ENCODE measurements at places on chromosomes 6 and 20. TPM values are rescaled to one million over a fixed set of nuclear protein-coding genes. Genes with fewer than 3 reads are reported as not detected.
A peak's percentile ranks its signal among the peaks of the same experiment; 100 is the strongest.

DNA sequence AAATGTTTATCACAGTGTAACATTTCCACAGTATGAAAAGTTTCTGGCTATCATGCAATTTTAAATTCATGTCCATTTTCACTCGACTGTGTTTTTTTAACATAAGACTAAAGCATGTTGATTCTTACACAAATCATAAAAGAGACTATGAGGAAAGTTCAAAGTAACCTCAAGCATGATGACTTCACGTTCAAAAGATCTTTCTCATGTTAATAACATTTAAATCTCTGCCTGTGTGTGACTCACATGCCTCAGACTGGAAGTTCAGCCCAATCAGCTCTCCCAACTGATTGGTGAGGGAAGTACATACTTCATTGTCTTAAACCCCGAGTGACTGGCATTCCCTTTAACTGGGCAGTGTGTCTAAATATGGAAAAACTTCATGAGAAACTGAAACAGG lies 37.4 kb downstream of the ATXN1 start:
- no peak for DNase-seq

GRCh38 chr20:13870170-13870748 lies 85.4 kb downstream of the NDUFAF5 start:
- no peak for DNase-seq

SLC22A16 gene
- total RNA-seq: not detected

IL20RA gene
- not detected for total RNA-seq

GRCh38 chr6:42315259-42315990 lies 97.8 kb upstream of the MRPS10 start:
- no peak for DNase-seq

- no peak for DNase-seq
Observed at GRCh38 chr6:157120534-157121232, 202.6 kb downstream of the TMEM242 start.

GRCh38 chr20:62289898-62290297 lies 12.9 kb upstream of the ADRM1 start:
- DNase-seq: no peak

DNA sequence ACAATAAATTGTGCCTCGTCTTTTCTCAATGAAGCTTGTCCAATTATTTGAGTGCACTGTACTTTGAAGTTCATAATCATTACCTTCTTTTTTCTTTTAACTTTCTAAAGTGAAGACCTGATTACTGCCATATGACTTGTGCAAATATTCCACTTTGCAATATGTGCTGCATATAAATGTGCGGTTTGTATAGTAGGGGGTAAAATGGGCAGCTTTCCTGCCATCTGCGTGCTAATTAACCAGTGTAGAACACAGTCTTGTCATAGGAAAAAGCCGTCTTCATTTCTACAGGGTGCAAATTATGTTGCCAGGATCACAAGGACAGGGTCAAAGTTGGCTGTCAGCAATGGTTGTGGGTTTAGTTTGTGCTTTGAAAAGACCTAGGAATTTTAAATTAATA lies 397.0 kb downstream of the NKAIN2 start:
- no peak for DNase-seq

GRCh38 chr20:57884956-57885355 lies 175.1 kb upstream of the PMEPA1 start:
- no peak for DNase-seq

ME1 gene
- total RNA-seq: not detected

DNA sequence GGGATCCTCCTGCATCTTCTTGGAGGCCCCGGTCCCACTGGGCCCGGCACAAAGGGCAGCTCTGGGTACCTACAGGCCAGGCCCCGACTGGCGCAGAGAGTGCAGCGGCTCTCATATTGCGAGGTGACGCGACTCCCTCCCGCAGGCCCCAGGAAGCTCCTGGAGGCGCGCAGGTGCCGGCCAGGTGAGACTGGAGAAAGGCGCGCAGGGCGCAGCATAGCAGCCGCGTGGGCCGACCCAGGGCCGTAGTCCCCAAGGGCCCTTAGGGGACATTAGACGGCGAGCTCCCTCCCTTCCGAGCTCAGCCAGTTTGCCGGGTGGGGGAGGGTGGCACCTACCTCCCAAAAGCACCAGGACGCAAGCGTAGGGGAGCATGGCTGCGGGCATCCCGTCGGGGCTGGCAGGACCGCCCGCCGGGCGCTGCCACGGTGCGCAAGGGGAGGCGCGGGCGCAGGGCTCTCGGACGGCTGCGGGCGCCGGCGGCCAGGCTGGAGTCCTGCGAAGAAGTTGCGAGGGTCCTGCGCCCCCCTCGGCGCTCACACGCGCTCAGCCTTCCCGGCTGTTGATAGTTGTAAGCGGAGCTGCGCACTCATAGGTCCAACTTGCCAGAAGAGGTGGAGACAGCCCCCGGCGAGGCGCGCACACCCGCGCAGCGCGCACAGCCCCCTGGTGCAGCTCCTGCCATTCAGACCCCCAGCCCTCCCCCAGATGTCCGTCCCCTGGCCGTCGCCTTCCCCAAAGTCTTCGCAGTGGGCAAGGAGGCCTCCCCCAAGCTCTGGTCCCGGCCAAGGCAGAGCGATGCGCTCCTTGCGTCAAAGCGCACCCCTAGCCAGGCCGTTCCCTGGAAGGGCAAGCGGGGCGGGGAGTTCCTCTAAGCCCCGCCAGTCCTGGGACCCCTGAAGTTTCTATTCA lies 622 bp downstream of the APCDD1L start:
- no peak for DNase-seq

GRCh38 chr6:87756858-87757257 lies 54.8 kb upstream of the AKIRIN2 start:
- peak; percentile 42 for DNase-seq

GRCh38 chr6:155177363-155177961 lies 86.4 kb upstream of the CLDN20 start:
- DNase-seq: no peak

- no peak for DNase-seq
Observed at GRCh38 chr6:104623052-104623690, 236.5 kb downstream of the HACE1 start.

DNA sequence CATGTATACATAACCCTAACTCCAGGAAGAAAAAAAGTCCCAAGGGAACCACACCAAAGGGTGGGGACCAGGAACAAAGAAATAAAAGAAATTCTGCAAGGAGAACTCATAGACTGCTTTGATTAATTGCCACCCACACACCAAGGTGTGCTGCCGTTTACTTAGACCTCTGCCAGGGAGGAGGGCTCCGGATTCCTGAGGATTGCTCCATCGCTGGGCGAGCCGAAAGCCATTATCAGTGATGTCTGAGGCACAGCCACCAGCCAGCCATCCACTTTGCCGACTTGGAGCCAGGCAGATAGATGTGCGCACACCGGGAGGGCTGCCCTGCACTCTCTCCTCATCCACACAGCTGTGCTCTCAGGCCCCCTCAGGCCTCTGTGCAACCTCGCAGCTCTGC lies 272.7 kb upstream of the FOXQ1 start:
- DNase-seq: no peak

DNA sequence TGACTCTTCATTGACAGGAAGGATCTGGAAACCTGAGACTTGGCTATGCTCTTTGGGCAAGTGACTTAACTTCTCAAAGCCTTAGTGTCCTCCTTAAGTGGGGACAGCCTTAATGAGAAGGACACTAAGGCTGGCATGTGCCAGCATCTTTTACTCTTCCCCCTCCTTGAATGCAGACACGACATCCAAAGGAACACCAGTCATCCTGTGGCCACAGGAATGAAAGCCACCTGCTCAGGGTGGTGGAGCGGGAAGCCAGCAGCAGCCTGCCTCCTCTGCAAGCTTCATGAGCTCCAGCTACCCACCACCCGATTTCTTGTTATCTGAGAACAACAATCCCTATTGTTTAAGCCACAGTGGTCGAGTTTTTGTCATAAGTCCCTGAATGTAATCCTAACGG lies 44.5 kb downstream of the TMEM14B start:
- no peak for DNase-seq

DNA sequence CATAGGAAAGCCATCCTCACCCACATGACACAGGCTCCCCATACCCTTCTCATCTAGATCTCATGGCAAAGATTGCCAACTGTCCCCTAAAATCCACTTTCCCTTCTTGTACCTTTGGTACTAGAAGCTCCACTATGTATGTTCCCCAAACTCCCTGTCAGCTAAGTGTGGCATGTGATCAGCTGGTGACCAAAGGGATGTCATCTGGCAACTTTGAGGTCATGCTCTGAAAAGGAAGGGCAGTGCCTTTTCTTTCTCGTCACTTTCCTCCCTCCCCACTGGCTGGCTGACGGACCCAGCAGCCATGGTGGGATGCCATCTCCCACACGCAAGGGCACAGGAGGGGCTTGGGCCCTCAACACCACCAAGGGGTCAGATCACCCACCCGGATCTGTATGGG lies 23.8 kb upstream of the TAF8 start:
- no peak for DNase-seq

DNA sequence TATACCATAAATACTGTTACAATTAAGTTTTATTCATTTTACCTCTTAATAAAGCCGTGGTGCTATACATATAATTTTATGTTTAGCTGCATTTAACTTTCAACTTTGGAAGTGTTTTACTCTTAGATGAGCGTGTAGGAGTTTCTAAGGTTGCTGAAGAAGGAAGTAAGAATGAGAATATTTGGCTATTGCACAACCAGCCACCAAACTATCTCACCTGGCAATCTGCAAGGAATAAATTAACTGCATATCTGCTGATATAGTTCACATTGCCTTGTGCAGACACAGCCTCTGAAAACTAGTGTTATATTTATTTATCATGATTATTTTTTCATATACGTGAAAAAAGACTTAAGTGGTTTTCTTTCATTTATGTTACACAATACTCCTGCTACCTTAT lies 230.4 kb downstream of the PLCB1 start:
- no peak for DNase-seq

DNA sequence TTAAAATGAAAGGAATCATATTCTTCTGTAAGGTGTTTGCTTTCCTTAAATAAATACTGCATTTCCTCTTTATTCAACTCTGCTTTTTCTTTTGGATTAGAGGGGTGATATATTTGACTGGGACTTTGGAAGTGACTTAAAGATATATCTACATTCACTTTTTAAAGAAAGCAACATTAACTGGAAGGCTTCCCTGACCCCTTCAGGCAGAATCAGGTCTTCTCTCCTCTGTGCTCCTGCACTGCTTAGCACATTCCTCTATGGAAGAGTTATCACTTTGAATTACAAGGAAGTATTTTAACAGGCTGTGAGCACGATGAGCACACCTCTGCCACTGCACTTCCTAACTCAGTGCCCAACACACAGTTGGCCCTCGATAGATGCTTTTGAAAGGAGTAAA lies 59.2 kb upstream of the POU3F2 start:
- DNase-seq: no peak

DNA sequence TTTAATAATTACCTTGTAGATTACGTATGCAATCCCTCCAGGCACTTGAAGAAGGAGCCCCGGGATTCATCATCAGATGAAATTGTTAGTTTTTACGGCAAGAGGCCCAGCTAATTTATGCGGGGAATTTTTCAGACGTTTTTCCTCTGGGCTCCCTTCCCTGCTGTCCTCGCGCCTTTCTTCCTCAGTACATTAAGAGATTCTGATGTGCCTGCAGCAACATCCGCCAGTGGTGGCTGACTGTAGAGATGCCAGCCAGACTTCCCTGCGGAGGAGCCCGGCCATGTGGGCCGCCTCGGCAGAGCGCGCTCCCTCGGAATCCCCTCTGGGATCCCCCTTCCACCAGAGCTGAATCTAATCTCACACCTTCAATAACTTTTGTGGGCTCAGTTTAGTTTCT lies 46.4 kb upstream of the POU3F2 start:
- no peak for DNase-seq

DNA sequence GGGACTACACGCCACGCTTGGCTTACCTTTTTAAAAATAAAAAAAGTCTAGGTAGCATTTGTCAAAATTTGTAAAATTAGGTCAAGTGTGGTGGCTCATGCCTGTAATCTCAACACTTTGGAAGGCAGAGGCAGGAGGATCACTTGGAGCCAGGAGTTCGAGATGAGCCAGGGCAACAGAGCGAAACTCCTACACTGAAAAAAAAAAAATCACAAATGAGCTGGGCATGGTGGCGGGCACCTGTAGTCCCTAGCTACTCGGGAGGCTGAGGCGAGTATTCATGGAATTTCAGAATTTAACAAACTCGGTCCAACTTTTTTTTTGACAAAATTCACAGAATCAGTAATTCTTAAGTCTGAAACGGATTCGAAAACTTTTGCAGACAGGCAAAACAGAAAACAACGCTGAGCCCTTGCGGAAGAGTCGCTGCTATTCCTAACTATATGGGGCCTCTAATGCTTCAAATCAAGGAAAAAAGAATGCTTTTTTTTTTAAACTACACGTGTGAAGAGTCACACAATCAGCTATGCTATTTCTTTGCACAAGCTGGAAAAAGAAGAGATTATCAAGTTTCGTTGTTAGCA lies 62.9 kb downstream of the GTF2H5 start:
- DNase-seq: no peak

DNA sequence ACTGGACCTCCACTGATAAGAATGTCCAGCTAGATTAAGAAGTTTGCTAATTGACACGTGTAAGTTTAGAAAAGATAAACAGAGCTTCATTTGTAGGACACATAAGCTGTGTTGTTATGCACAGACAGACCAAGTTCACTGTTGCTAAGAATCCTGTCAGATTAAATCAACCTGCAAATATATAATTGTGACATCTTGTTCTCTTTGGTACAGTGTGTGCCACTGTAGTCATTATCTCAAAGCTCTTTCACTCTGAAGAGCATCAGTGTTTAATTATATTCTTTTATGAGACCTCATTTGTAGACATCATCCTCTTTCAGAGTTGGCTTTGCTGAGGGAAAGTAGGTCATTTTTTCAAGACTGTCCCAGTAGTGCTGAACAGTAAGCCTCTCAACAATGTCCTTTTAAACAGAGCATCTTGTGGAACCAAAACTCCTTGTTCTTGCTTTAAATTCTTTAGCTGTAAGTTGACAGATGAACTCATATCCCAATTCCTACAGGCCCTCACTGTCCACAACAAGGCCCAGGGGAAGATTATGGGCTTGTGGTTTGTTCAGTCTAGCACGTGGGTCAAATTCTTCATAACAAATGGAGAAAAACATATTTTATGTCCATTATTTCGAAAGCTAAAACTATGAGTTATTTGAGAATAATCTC lies 252.4 kb downstream of the HDGFL1 start:
- DNase-seq: no peak

DNA sequence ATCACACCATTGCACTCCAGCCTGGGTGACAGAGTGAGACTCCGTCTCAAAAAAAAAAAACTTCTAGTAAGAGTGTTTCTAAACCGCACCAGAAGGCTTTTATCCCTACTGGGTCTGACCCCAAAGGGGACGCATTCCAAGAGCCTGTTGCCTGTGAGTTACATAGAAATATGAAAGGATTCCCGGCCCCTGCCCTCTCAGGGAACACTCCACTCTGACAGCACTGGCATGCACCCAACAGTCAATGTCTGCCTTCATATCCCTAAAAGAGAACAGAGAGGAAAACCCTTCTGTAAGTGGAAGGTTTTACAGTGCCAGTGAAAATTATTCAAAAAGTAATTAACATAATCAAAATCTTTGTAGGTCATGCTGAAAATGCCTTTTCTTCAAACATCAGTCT lies 117.1 kb upstream of the PTPRT start:
- no peak for DNase-seq

- DNase-seq: no peak
Observed at GRCh38 chr20:32979201-32979998, 24.8 kb downstream of the SUN5 start.
